ENCODE measurements at places on chromosomes 1 and 21.
A peak's percentile ranks its signal among the peaks of the same experiment; 100 is the strongest.

GRCh38 chr1:4986306-4986705 is 331.9 kb downstream of the AJAP1 start:
- DNase-seq = no peak

DNA sequence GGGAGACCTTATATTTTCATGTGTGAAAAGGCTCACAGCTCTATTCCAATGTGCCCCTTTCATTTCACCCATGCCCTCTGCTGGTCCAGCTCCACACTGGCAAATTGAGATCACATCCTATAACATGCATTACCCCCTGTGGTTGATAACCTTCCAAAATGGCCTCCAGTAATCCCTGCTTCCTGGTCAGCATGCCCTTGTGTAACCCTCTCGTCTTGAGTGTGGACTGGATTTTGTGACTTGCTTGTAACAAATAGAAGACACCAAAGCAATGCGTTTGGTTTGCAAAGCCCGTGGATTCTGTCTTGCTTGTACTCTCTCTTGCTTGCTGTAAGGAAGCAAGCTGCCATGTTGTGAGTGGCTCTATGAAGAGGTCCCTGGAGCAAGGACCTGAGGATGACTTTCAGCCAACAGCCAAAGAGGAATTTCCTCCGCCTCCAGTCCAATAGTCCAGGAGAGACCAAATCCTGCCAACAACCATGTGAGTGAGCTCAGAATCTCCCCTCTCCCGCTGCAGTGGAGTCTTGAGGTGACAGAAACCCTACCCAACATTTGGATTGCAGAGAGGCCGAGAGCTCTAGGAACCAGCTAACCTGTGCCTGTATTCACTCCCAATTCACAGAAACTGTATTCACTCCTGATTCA is 17.4 kb downstream of the KCNA10 start:
- DNase-seq = no peak

- no peak for DNase-seq
These were observed 49.4 kb downstream of the SPATA46 start for GRCh38 chr1:162327144-162327787.

GRCh38 chr21:38329162-38329561 is 72.4 kb downstream of the KCNJ15 start:
- DNase-seq = no peak

DNA sequence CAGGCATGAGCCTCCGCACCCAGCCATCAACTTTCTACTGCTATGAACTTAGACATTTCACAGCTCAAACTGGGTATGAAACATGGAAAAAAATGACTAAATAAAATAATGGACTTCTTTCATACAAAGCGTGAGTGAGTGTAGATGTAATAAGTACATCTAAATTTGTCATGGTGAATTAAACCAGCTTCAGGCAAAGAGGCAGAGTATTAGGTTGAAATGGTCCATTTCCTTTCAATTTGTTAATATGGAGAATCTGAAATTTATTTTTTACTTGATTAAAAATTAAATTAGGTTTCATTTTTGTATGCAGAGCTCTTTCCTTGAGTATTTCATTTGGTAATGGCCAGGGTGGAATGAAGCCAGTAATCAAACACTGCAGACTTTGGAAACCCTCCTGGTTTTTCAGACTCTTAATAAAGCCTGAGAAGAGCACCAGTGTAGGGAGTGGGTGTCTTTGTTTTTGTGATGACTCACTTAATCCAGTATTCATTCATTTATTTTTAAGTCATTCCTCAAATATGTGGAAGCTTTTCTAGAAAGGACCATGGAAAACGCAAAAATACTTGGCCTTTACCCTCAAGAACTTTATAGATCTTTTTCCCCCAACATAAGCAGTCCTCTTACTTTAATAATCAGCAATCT is 49.2 kb downstream of the ALG14 start:
- DNase-seq = no peak

GRCh38 chr1:78840453-78841271 is 165.9 kb downstream of the ADGRL4 start:
- no peak for DNase-seq

- DNase-seq = no peak
These were observed 812 bp upstream of the ARF1 start for GRCh38 chr1:228081578-228082213.

DNA sequence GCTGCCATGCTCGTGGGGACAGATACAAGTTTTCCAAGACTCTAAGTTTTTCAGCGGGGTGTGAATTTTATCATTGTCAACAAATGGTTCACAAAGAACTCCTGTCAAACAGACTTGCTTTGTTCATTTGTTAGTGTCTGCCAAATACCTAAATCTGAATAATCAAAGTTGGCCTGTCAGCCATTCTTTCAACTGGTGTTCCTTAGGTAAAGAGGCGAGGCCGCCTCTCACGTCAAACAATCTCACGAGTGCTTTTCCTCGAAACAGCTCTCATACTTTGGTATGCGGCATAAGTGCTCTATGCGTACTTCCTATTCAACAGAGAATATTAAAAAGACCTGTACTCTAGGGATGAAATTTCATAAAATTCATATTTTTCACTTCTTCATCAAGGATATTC is 51.4 kb upstream of the KANK4 start:
- no peak for DNase-seq

DNA sequence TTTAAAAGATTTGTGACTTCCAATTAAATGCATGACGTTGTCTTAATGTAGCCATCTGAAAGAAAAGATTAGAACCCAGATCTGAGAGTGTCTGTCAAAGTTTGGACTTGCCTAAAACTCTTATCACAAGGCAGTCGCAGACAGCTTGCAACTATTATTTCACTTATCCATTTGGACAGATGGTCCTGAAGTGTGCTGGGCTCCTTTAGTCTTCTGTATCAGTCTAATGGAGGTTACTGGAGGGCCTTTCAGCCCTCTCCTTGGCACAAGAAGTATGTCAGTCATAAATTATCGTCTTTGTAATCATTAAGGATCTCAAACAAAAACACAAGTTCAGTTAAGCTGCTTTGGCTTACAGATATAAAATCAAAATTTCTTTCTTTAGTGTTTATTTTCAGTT is 15.5 kb downstream of the PROX1 start:
- DNase-seq = no peak

DNA sequence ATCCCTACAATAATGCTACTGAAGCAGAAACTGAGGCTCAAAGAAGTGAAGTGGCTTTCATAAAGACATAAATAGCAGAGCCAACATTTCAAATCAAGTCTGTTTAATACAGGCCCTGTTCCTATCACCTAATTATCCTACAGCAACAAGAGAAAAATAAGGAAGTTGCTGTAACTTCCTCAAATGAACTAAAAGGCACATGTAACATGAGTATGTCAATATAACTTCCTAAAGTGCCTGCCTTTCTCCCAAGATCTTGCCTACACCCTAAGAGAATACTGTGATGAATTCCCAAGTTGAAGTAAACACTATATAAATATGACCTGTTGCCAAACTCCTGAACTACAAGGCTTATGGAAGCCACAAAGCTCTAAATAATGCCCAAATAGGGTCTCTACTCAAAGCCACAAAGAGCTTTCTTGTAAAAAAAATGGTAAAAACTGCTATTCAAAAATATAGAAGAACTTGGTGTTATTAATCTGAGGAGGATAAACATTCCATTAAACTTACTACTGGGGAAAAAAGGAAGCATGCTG is 8.6 kb downstream of the BEND5 start:
- DNase-seq = no peak

GRCh38 chr1:115828101-115829022 is 12.6 kb downstream of the NHLH2 start:
- DNase-seq = peak; percentile 38

- peak; percentile 97 for DNase-seq
These were observed 549 bp downstream of the THBS3 start for GRCh38 chr1:155206891-155207805.

DNA sequence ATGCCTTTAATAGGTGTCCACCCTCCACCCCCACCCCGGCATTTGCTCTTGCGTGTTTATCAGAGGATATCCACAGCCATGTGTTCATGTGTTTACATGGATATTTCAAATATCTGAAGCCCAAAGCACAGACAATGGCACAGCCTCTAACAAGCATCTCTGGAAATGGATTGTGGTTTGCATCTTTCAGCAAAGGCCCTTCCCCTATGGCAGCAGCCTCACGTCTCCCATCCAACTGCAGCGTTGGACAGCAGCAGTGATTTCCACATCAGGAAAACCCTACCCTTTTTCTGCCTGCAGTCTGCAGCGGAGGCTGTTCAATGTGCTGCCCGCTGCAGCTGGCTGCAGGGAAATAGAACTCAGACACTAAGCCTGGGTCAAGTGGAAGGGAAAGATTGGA is 1.6 kb downstream of the RASSF5 start:
- no peak for DNase-seq

- no peak for DNase-seq
These were observed 3.7 kb downstream of the GADD45A start for GRCh38 chr1:67688526-67689219.

GRCh38 chr1:186535388-186536133 is 74.6 kb upstream of the PDC start:
- DNase-seq = no peak

- no peak for DNase-seq
These were observed 18.5 kb upstream of the KCNE2 start for GRCh38 chr21:34345091-34345871.

DNA sequence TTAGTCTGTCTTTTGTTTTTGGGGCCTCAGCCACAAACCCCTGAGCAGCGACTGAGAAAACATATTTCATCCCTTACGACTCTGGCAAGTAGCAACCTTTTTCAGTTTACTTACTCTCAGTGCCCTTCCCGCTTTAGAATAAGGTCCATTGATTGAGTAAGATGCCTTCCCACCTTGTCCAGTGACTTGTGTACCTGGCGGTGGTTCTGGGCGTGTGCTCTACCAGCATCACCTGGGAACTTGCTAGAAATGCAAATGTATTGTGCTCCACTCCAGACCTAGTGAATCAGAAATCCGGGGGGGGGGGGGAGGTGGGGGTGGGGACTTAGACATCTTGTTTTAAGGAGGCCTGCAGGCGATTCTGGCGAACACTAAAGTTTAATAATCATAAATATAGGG is 72.1 kb downstream of the S1PR1 start:
- no peak for DNase-seq

DNA sequence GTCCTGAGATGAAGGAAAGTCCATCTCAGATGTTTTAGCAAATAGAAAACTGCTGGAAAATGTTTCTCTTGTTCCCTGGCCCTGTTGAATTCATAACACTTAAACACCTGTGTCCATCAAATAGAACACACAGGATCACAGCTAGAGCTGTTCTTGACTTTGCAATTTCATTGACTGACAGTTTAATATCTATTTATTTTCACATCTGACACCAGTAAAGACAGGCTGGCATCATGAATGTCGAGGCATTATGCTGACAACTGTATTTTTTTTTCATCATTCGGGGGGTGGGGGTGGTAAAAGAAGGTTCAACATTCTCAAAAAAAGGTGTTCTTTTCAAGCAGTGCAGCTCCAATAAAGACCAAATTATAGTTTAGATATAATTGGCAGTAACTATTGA is 591.2 kb upstream of the PTBP2 start:
- no peak for DNase-seq

DNA sequence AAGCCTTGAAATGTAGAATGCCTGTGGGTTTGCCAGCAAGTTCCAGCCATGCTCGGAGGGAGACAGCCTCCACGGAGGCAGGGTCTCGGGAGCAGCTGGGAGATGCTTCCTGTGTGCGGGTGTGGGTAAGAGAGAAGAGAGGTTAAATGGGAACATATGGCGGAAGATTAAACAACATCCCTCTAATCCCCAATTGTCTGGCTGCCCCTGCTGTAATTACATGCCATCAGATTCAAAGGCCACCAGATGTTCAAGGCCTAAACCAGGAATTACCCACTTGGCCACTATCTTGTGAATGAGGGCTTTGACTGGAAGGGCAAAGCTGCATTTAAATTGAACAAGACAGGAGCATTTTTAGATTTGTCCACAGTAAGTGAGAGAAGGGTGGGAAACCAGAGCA is 81.4 kb upstream of the BACE2 start:
- no peak for DNase-seq

DNA sequence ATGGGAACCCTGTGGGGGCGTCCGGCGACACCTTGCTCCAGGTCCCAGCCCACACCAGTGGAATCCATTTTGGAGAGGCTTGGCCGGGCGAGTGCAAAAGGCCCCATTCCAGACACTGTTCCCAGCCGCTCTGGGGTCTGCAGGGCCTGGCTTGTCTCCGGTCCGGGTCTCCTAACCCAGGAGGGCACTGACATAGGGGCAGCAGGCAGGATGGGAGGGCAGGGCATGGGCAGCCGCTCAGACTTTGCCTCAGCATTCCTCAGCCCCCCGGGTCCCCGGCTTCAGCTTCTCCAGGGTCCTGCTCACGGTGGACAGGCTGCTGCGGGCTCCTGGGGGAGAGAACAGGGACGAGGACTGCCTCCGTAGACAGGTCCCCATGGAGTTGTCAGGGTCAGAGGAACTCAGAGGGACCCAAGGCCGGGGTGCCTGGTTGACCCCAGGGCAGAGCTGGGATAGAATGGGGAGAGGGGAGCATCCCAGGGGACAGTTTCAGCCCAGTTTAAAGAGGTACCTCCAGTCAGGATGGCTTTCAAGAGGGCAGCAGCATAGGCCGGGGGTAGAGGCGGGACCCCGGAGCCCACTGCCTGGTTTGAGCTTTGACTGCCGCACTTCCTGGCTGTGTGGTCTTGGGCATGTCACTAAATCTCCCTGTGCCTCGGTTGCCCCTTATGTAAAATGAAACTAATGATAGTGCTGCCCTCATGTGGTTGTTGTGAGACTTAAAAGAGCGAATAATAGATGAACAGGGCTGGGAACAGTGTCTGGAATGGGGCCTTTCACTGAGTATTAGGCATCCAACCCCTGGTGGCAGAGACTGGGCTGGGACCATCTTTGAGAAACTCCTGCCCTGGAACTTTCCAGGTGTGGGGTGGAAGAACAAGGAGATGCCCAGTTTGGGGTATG is 3.7 kb downstream of the KNCN start:
- DNase-seq = no peak

DNA sequence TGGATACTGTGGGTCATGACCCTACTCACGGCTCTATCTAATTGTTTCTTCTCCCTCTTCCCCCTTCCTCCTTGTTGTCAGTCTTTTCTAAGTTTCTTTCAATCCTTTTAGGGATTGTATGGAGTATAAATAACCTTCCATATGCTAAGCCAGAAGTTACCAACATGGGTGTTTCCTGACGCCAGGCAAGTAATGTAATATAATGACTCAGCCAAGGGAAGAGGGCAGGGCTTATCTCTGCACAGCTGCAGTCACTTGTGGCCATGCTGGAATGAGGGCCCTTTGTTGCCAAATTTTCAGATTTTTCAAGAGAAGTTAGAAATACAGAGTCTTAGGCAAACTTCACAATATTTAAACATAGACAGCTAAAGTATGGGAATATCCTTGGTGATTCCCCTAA is 194.6 kb downstream of the ST6GALNAC3 start:
- DNase-seq = no peak

Data from stimulated activated CD8-positive, alpha-beta memory T cell treated with anti-CD3 and anti-CD28 coated beads, Interleukin-4, amount 100 ng/mL, for 48 hours (primary cell).